NCI-H524 (cell line): ENCODE measurements at places on chromosomes 6 and 20.
A peak's percentile ranks its signal among the peaks of the same experiment; 100 is the strongest.

- no peak for DNase-seq
Measured at GRCh38 chr20:64240243-64241015, 15.1 kb upstream of the PCMTD2 start.

DNA sequence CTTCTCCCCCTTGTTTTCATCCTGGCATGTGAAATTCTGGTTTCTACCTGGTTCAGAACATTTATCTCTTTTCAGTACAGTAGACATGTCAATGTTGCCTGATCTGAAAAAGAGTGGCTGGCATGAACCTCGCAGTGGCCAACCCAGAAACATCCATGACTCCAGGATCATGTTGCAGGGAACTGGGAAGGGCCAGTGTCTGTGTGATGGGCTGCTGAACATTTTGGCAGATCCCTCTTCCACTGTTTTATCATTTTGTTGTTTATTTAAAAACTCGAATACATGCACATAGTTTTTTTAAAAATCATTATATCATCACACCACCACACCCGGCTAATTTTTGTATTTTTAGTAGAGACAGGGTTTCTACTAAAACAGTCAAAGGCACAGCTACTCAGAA, 19.0 kb downstream of the WFDC3 start:
- DNase-seq = no peak

DNA sequence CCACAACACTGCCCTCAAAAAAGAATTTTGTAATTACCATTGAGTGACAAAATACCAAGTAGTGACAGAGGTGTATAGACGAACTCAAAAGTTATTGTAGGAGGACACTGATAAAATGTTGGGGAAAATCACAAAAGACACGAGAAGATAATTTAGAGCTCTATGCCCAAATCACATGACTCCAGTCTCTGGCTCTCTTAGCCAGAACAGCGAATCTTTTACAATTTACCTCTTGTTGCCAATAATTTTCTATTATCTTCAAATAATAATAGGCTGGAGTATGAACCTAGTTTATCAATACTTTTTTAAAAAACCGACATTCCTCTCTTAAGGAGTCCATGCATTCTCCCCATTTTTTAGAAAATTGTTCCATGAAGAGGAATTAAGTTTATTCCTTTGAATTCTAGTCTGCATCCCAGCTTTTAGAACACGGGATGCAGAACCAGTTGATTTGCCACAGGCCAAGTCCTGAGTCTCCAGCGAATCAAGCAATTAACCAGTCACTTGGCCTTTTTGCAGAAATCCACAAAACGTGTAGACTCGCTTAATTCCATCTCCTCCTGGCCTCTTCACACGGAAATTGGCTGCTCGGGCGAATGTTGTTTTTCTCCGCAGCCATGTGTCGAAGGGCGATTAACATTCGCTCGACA, 507 bp upstream of the RIPPLY2 start:
- DNase-seq = peak; percentile 21

GRCh38 chr6:37496951-37497885, 2.5 kb downstream of the CCDC167 start:
- no peak for DNase-seq

GRCh38 chr6:94956910-94957309, 620.4 kb upstream of the MANEA start:
- DNase-seq = peak; percentile 64

DNA sequence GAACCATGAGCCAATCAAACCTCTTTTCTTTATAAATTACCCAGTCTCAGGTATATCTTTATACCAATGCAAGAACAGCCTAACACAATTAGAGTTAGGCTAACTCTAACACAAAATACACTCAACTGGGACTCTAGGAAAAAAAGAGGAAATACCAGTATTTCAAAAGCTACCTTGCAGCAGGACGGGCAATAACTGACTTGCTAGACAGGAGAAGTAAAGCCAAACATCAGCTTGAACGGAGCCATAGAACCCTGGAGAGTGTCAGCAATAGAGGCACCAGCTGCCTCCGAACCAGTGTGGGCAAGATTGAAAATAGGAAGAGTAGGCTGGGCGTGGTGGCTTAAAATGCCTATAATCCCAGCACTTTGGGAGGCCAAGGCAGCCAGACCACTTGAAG, 162.0 kb upstream of the SOX4 start:
- DNase-seq = no peak

GRCh38 chr6:69917834-69918233, 51.5 kb downstream of the COL19A1 start:
- DNase-seq = no peak

- no peak for DNase-seq
Measured at GRCh38 chr6:133436652-133437051, 195.5 kb downstream of the EYA4 start.

GRCh38 chr20:61251529-61252393, at the start of gene CDH4:
CDH4 (plus strand) TSS chr20:61252261.
- peak; percentile 9 for DNase-seq

- no peak for DNase-seq
Measured at GRCh38 chr6:8674126-8674525, 238.8 kb upstream of the SLC35B3 start.

DNA sequence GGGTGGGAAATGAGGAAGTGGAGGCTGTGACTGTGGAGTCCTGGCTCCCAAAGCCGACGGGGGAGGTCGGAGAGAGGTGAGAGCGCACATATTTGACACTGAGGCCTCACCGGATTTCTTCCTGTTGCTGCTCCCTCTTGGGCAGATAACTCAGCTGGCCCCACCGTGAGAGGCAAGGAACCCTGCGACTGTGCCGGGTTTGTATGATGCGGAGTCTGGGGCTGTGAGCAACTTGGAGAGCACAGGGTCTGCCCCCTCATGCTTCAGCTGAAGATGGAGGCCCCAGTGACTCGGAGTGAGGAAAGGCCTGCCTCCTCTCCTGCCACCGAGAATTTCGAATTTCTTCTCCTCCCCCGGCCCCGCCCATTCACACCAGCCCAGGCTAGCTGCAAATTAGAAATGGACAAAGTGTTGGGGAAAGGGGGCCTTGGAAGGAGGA, 160.6 kb downstream of the GRM4 start:
- no peak for DNase-seq

DNA sequence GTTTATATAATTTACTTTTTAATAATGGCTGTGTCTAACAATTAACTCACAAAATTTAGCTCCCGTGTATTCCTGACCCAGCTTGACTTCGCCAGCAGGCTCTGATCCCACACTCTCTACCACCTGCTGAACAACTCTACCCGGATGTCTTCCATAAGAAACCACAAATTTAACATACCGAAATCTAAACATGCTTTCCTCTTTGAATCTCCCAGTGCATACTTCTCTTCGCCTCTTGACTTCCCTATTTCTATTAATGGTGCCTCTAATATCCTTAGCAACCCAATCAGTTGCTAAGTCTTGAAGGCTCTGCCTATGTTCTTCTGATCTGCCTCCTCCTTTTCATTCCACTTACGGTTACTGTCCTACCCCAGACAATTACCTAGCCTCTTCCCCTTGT, 4.6 kb upstream of the MYB start:
- no peak for DNase-seq

- no peak for DNase-seq
Measured at GRCh38 chr6:31530659-31531058, 1.9 kb downstream of the MCCD1 start.

DNA sequence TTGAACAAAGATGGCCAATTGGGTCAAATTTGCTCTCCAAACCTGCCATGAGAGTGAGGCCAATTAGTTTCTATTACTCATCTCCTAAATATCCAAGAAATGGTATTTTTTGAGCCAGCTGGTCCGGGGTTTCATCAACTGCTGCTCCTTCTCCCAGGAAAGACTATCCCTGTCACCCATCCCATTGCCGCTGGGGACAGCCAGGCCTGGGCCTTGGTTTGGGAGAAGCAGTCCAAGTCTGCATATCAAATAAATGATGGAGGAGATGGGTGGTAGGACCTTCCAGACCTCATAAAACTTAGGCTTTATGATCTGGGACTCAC, 46.7 kb upstream of the TTPAL start:
- DNase-seq = no peak

GRCh38 chr6:133245422-133245903, 4.3 kb downstream of the EYA4 start:
- DNase-seq = no peak

DNA sequence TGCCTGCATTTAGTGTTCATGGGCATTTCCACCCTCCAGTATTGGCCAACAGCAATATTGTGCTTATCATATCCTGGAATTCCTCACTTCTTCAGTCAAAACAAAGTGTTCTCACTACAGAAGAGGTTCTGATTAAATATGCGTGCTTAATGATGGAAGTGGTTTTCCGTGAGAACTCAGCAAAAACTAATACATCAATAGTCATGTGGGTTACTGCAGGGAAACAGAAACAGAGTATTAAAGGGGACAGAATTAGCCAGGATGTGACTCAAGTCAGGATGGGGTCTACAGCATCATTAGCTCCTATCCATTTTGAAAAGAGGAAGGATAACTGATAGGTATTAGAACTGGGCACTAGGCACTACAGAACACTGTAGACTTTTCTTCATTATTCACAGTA, 384.6 kb downstream of the CDKAL1 start:
- no peak for DNase-seq

DNA sequence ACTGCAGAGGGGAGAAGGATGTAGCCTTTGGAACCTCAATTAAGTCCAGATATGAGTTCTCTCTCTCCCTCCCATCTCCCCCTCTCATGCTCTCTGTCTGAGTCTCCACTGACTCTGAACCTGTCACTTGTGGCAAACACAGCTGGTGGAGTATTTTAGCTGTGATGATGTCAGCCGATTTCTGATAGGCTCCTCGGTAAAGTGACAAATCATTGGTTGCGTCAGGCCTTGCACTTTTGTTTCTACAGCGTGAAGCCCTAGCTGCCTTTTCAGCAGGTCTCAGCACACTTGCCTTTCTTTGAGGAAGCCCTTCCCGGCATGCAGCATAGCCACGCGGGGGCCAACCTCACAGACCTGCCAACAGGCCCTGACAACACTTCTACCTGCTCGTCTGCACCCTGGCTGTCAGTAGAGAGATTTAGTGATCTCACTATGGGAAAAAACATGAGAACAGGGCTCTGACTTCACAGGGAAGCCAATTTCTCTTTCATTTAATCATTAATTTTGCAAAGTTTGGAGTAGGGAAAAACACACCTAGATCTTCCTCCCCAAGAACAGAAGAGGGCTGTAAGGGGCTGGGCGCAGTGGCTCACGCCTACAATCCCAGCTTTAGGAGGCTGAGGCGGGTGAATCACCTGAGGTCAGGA, 84.4 kb downstream of the GMPR start:
- peak; percentile 93 for DNase-seq

DNA sequence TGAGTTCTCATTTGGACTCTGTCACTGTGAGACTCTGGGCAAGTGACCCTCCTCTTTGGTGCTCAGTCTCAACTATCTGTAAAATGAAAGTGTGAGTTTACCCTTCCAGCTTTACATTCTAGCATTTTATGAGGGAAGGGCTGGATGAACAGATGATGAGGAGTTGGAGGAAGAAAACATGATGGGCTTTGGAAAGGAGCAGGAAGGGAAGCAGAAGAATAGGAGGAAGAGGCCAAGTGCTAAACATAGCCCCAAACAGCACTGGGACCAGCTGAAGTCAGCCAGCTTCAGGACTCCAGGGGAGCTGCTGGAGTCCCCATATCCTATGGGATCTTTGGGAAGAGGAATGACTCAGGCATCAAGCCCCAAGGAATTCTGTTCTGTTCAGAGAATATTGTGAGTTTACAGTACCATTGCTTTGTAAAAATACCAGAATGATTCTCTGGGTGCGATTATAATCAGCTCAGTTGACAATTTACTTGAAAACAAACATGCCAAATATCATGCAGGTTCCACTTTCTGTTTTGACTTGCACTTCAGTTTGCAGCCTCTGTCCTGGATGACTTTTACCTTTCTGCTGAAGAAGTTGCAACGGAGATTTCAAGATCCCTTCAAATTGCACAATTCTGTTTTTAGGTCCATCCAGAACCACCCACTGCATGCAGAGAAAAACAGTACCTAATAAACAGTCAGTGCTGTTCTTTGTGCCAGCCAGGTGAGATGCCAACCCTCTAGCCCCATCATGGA, 3.2 kb downstream of the CD40 start:
- DNase-seq = no peak

- peak; percentile 44 for DNase-seq
Measured at GRCh38 chr20:1225263-1225782, 521 bp upstream of the RAD21L1 start.

- no peak for DNase-seq
Measured at GRCh38 chr20:41032271-41032670, 3.6 kb downstream of the TOP1 start.

DNA sequence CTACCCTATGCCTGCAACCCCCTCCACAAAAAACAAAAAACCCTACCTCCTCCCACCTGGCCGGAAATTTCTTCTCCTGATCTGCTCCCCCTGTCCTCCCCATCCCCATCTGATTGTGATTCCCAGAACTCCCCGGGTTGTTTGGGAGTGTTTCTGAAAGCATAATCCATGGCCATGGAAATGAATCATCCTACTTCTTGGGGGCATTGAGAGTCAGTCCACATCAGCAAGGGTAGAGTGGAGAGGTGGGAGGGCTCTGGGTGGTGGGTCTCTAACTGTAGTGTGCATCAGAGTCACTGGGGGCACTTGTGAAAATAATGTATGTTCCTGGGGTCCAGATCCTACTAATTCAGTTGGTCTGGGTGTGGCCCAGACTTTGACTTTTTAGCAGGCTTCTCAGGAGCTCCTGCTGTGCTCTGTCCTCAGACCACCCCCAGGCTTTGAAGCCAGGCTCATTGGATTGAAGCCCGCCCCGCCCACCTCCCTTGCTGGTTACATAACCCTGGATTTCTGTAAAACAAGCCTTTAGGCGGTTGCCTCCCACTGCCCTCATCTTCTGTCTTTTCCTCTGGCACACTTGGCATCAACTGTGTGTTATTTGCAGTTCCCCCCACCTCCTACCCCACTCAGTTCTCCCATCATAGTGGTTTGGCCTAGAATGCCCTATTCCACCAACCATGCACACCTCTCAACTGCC, 10.5 kb downstream of the PIGT start:
- DNase-seq = no peak

DNA sequence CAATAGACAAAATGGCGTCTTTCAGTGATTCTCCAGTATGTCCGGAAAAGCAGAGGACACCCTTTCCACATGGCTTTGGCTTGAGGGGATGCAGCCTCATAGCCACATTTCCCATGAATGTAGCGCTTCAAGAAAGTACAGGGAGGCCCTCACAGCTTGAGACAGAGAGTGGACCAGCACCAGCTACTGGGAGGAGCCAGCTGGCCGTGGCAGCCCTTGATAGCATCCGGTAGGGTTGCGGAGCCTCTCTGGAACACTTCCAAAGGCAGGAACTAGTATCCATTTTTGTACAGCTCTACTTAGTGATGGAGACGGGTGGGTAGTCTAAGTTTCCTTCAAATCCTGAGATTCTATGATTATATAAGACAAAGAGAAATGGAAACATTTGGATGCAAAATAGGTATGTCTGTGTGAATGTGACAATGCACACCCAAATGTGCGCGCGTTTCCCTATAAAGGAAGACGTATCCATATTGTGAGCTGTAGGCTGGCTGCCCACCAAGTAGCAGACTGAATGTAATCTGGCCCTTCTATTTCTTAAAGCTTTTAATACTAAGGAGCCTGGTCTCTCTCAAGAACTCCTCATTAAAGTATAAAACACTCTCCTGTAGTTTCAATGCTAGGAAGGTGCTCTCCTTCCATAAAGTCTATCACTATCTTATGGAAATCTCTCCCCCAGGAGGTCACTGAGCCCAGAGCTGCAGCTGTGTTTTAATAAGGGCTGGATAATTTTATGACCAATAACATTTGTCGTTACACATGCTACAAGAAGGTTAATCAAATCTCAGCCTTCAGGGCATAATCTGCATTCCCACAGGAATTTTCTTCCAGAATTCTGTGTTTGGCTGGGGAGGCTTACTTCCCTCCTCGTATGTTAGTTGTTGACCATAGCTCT, 74.0 kb downstream of the SOBP start:
- DNase-seq = no peak

- DNase-seq = no peak
Measured at GRCh38 chr6:116002756-116003155, 57.9 kb downstream of the FRK start.
